Pulmonary artery endothelial cell (primary cell): ENCODE measurements at places on chromosomes 1 and 21.

DNA sequence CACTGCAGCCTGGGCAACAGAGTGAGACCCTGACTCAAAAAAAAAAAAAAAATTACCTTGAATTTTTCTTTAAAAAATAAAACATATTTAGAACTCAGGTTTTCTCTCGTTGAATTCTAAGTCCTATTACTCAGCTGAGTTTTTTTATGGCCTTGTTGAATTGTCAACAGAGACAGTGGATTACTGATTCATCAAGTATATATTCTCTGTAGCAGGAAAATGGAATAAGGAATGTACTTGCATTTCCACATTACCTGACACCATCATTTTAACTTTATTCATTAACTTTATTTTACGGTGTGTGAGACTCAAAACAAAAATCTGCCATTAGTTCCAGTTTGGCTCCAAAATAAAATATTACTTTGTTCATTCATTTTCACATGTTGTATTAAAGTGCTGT is 53.8 kb upstream of the APP start:
- no peak for DNase-seq

DNA sequence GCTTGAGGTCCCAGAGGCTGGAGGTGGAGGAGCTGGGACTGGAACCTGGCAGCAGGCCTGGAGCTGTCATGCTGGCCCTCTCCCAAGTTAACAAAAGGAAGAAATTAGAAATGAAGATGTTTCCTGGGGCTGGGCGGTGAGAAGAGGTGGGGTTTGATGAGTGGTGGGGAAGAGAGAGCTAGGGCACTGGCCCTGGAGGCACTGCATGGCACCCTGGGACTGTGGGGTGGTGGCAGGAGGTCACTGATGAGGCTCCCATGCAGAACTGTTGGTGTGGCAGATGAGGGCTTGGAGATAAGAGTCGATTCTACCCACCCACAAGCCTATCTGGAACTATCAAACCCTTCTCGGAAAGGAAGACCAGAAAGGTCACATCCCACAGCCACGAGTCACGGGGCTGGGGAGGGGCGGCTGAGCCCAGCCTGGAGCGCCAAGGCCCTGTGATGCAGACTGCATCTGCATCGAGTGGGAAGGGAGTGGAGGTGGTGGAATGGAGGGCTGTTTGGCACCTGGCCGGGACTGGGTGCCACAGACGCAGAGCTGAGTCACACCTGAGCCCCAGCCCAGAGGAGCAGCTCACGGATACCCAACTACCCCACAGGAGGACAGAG is 29.4 kb downstream of the MRPL37 start:
- DNase-seq: no peak

- DNase-seq: no peak
These were observed 178.8 kb downstream of the SDCCAG8 start for GRCh38 chr1:243434594-243434993.

DNA sequence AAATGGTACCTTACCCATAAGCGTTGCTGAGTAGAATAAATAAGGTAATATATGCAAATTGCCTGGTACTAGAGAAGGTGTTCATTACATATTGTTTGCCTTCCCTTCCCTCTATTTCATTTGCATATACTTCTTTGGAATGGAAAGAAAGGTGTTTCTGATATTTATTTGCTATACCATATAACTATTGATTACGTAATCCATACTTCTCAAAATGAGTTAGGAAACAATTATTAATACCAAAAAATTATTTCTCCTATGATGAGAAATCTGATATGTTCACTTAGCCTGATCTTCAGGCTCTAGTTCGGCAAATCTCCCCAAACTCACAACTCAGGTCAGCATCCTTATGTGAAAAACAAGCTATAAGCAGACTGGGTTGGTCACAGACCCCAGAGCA is 119.3 kb downstream of the DAB1 start:
- no peak for DNase-seq

DNA sequence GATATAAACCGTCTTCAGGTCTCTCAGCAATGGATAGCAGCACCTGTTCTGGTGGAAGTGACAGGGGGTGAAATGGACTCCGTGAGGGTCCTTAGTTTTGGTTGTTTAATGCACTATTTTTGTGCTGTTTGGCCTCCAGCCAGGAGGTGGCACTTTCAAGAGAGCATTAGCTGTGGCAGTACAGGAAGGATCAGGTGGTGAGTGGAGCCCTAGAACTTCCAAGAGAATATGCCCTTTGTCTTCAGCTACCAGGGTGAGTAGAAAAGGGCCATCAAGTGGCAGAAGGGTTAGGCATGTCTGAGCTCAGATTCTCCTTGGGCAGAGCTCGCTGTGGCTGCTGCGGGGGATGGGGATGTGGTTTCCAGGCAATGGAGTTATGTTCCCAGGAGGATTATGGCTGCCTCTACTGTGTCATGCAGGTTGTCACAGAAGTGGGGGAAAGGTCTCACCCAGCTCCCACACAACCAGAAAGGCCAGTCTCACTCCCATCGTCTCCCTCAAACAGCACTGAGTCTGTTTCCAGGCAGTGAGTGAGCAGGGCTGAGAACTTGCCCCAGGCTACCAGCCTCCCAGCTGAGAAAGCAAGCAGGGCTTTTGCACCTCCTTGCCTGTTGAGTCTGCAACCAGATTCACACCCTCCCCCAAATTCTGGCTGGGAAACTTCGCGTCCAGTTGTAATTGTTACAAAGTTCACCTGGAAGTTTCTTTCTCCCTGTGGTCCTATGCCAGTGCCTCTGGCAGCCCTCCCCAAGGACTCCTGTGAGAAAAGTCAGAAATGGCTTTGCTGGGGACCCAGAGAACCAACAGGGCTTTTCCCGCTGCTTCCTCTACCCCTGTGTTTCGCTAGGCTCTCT is 39.1 kb upstream of the TTLL7 start:
- no peak for DNase-seq

GRCh38 chr1:56385314-56385713 is 194.0 kb downstream of the PLPP3 start:
- no peak for DNase-seq

- no peak for DNase-seq
These were observed 149.6 kb downstream of the SEC16B start for GRCh38 chr1:177820213-177820612.

DNA sequence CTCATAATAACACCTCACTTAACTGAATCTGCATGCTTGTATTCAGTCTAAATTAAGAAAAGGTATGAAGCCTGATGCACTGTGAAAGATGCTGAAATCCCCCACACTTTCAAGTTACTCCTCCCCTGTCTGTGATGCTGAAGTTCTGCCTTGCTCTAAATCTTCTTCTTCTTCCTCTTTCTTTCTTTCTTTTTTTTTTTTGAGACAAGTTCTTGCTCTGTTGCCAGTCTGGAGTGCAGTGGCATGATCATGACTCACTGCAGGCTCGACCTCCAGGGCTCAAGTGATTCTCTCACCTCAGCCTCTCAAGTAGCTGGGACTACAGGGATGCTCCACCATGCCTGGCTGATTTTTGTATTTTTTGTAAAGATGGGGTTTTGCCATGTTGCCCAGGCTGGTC is 231.0 kb upstream of the B3GALT2 start:
- DNase-seq: no peak

DNA sequence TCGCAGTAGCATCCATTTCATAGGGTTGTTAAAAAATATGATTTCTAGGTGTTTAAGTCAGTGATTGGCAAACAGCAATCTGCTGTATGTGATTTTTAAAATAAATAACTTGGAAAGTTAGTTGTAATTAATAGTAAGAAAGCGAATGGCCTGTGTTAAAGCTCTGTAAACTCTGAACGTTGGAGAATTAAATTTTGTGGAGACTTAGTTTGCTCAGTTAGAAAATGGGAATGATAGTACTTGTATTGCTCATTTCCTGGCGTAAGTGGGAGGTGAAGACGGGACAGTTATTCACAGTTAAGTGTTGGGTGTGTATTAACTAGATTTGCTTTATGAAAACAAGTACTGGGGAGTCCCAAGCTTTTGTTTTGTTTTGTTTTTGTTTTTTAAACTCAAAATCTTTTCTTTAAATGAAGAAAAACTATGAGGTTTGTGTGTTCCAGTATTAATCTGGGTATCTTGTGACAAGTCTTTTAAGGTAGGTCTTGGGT is 995 bp downstream of the CACYBP start:
- no peak for DNase-seq

DNA sequence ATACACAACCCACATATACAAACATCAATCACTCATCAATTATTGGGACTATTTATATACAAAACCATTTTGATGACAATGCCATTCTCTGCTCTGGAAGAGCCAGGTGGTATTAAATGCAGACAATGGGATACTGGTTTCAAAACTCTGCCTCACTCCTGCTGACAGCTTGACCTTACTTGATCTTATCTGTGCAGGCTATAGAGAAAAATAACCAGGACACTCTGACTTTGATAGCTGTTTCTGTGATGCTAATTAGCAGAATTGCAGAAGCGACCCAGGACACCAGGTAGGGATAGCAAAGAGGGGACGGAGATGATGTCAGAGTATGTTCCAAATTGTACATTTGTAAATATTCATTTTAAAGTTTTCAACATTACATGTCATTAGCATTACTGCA is 89.5 kb downstream of the OLFM3 start:
- no peak for DNase-seq

DNA sequence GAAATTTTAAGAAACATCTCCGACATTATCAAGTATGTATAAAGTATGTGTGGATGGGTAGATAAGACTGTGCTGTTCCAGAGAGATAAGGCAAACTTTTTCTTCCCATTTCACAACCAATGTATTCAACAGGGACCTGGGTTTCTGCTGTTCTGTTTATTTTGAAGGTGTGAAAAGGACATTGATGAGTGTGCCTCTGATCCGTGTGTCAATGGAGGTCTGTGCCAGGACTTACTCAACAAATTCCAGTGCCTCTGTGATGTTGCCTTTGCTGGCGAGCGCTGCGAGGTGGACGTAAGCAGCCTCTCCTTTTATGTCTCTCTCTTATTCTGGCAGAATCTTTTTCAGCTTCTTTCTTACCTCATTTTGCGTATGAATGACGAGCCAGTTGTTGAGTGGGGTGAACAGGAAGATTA is 174.0 kb downstream of the CRB1 start:
- no peak for DNase-seq

DNA sequence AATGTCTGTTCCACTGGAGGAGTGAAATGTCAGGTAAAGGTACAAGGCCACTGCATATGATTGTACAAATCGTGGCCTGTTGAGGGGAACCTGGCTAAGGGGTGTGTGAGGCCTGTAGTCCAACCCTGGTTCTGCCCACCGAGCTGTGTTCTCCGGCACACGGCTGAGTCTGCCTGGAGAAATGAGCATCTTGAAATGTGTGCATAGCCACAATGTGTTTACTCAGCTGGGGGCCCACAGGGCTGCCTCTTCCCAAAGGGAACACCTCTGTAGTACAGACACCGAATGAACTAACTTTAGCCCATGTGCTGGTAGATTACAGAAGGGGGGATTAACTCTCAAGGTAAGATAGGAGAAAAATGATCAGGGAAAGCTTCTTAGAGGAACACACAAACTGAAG is 30.2 kb downstream of the AK4 start:
- DNase-seq: no peak

DNA sequence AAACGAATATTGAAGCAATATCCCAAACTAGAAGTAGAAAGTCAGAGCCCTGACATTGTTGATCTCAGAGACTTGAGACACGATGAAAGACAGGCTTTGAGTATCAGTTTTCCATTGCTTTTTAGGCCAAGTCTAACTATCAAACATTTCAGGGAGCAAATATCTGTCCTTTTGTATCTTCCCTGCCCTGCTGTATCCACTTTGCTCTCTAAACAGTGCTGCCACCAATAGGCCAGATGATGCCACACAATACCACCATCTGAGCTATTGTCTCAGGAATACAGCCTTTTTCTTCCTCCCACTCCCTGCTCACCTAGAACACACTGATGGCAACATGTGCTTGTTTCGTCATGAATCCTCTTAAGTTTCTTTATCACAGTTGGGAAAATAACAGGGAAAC is 62.6 kb upstream of the SPAG17 start:
- DNase-seq: no peak

DNA sequence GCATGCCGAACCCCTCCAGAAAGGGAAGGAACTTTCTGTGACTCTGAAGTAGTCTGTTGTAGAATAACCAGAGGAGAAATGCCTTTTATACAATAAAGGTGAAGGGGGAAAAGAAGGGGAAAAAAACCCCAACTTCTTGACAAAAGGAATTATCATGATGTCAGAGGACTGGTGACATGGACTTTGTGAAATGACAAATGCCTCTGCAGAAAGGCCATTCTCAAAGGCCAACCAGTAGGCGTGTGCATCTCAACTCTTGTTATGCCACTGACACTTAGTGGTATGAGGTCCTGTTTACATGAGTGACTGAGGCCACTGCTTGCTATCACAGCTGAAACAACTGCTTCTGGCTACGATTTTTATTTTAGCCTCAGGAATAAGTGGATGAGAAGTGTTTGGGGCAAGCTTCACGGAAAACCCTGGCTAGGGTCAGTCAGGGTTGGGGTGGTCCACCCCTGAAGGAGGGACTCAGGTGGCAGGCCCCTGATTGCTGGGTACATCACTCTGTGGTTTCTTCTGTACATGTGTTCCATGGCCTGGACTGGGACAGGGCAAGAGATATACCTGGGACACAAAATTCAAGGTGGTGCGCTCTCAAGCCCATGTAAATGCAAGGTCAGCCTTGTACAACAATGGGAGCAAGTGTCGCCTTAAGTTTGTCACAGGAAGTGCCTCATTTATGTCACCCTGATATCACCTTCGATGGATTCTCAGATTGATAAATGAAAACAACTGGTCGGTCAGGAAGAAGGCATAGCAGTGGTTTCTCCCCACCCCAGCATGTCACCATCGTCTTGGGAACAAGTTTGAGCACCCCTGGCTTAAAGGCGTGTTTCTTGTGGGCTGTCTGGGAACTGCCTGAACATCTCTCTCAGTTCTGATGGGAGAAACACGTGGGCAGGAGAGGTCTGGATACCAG is 12.4 kb downstream of the RUNX1 start:
- no peak for DNase-seq

DNA sequence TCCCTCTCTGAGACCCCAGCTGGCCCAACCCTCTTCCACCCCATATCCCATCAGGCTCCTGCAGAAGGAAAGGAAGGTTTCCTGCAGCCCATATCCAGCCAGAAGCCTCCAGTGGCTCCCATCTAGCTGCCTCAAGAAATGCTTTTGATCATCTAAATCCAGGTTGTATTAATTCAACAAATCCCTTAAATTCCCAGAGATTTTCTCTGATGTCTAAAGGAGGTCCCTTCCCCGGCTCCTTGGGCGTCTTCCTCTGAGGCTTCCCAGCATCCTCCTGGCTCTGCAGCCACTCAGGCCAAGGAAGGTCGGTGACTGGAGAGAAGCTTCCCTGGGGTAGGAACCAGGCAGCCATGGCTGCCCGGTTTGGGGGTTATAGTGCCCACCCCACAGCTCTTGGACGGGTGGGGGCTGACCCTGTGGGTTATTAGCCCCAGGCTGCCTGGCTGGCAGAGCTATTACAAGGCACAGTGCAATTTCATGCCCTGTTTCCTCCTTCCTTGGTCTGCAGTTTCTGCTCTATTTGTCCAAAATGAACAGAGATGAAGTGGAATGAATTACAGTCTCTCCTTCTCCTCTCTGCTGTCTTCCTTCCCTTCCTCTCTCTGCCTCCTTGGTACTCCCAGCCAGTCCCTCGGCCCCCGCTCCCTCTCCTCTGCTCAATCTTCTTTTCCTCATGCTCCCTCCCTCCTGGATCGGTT is 34.8 kb upstream of the DISP3 start:
- no peak for DNase-seq
